ENCODE measurements at places on chromosomes 6 and 20.

DNA sequence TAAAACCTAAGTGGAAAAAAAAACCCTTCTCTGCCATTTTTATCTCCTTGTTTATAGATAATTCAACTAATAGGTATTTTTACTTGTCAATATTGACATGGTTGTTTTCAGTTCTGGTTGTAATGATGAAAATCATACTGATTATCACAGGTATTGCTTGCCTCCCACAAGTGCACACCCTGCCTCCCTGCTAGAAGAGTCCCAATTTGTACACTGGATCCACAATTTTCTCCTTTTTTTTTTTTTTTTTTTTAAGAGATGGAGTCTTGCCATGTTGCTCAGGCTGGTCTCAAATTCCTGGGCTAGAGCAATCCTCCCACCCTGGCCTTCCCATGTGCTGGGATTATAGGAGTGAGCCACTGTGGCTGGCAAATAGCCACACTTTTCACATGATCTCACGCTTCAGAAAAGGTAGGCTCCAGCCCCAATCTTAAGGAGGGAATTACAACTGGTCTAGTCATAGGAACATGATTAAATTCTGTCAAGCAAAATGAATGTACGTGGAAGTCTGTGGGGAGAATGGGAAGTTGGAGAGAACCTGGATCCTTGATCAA lies 12.3 kb downstream of the DYNLT2 start:
- no peak for DNase-seq

GRCh38 chr6:37700620-37700973 lies 2.9 kb upstream of the MDGA1 start:
- no peak for DNase-seq

GRCh38 chr20:15889061-15889460 lies 684.2 kb downstream of the KIF16B start:
- DNase-seq, result no peak

DNA sequence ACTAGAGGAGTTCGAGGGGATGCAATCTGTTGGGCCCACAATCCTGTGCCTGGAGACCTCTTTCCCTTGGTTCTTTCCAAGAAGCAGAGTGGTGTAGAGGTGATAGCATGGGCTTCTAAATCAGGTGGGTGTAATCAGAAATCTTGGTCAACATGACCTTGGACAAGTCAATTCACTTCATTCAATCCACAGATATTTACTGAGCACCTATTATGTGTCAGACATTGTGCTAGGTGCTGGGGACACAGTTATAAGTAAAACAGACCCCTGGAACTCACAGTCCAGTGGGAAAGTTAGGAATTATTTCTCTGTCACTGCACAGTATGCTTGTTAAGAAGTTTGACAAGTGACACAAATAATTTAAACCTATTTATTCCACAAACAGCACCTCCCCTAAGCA lies 3.3 kb upstream of the E2F1 start:
- no peak for DNase-seq

All from stimulated activated CD4-positive, alpha-beta T cell treated with anti-CD3 and anti-CD28 coated beads, Interleukin-15, amount 100 ng/mL, for 24 hours (primary cell).